ENCODE measurements at places on chromosomes 2 and 18.

DNA sequence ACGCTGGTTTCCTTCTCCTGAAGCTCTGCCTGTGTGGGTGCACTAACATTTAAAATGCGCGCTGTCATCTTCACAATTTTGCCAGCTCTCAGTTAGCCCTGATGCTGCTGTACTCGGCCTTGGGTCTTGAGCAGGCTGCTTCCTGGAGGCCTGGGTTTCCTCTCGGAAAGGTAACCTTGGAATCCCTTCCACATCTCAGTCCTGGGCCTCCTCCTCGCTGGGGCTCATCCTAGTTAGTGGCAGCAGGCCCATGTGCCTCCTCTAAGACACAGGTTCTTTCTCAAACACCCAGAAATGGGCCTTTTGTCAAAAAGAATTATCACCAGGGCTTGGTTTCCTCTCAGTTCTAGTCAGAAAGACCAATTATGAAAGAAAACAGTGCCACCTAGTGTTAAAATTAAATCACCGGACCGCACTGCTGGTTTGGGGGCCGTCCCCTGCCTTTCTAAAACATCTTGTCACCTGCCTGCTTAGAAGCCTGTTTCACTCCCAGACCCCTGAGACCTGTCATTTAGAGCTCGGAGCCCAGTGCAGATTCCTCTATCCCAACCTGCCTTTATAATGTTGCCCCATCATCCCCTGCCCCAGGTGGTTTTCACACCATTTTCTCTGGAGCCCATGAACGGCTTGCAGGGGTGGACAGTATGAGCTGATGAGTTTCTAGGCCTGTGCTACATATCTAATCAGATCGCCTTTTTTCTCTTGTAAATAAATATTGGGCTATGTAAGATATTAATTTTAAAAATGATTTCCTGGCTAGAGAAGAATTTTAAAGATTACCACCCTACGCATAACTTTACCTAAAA is 42.4 kb downstream of the HK2 start:
- DNase-seq: peak; percentile 21

DNA sequence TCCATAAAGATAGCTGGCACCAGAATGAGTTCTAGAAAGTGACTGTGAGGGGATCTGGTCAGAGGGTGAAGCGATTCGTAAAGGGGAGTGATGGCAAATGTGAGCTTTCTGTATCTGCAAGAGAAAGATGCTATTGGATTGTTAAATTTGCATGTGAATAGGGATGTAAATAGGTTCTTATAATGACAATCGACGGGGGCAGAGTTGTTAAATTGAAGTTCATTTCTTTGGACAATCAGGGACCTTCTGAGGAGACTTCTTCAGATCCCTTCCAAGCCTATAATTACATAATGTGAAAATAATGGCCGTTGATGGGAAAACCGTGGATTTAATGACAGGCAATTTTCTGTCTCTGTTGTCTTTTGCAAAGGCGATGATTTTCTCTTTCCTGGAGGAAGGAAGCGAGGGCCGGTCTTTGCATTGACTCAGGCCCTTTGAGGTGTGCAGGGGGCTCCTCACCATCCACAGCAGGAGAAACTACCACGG is 52.2 kb upstream of the TMEM18 start:
- no peak for DNase-seq

DNA sequence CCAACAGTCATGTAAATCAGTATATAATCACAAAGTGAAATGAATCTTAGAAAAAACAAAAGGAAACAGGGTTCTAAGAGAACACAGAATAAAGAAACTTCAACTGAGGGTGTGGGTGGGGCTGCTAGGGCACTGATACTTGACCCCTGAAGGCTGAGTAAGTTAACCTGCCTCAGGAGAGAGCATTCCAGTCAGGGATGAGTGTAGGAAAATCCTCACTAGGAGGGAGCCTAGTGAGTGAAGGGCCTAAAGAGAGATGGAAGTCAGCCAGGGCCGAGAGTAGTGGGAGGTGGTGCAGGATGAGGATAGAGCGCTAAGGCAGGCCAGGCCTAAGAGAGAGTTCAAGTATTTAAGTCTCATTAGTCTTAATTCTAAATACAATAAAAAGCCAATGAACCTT is 342.6 kb downstream of the SATB2 start:
- no peak for DNase-seq

GRCh38 chr2:45083175-45083574 is 73.9 kb upstream of the SIX2 start:
- no peak for DNase-seq

- no peak for DNase-seq
Measured at GRCh38 chr18:45254709-45255082, 360.6 kb upstream of the SLC14A2 start.

DNA sequence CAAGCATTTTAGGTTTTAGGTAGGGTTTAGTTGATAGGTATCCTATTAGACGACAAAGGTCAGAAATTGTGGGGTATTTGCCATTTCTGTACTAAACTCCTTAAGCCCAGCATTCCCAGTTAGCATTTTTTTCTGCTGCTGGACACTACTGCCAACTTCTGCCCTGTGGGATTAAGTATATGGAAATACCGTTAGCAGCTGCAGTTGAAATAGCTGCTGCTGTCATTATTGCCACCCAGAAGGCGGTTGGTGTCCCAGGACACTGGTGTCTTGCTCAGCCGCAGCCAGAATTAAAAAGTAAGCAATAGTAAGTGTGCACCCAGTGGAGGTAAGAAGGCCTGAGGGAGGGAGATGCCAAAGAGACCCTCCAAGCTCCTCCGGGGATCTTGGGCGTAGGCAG is 1.9 kb upstream of the UXS1 start:
- DNase-seq: no peak

- no peak for DNase-seq
Measured at GRCh38 chr18:48374423-48375149, 34.6 kb downstream of the ZBTB7C start.

GRCh38 chr2:95050385-95051300 is 25.1 kb downstream of the MAL start:
- DNase-seq: no peak

DNA sequence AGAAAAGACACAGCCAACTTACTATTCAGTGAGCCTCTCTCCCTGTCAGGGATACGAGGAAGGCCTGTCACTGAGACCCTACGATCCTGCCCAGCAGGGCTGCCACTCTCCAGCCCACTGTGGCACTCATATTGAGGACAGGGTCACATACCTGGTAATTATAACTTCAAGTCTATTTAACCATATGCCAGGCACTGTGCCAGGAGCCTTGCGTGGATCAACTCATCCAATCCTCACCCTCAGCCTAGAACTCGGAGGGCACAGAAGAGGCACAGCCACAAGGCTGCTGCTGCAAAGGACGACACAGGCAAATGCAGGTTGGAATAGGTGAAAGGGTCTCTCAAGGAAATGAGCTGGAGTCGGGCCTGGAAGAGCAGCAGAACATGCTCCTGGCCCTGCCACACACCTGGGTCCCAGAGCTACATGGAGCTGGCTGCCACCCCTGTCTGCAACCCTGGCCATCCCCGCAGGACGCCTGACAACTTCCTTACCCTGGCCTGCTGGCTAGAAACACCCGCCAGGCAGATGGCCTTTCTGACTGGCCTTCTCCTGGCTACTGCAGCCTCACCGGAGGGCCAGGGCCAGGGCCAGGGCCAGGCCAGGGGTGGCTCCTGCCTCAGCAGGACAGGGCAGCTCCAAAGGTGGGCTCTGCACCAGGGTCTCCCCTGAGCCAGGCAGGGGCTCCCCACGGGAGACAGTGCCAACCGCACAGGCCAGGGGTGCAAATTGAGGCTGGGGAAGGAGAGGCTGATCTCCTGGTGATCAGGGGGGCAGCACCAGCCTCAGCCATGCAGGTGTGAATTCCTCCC is 32.1 kb upstream of the SLC66A3 start:
- no peak for DNase-seq

GRCh38 chr2:190207930-190208329 is 111.7 kb downstream of the HIBCH start:
- DNase-seq: no peak

DNA sequence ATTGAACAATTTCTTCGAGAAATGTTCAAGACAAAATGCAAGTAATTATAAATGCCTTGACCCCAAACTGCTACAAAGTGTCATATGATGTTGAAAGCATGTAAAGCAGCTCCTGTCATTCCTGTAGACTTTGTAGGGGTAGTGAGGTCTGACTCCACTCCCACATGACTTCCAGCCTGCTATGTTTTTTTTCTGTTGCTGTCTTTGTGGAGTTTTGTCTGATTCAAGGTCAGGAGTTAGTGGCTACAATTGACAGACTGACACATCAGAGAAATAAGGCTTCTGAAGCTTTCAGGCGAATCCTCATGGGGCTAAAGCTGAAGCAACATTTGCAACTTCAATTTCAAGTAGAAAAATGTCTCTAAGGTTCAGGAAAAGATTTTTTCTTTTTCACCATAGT is 63.9 kb upstream of the CCDC195 start:
- no peak for DNase-seq

DNA sequence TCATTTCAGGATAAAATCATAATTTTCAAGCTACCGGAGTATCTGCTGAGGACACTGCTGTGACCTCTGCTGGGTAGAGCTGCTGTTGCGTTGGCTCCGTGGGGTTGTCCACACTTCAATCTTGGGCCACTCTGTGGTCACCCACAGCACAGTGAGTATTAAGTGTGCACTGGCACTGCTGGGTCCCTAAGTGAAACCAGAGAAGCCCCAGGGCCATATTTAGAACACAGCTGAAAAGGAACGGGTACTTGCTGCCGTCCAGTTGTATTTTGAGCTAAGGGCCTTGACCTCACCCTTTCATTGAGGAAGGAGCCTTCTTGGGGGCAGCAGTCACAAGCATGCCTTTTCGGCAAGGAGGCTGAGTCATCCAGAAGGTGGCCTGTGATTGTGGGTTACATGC is 10.1 kb downstream of the SLC9A4 start:
- DNase-seq: no peak

DNA sequence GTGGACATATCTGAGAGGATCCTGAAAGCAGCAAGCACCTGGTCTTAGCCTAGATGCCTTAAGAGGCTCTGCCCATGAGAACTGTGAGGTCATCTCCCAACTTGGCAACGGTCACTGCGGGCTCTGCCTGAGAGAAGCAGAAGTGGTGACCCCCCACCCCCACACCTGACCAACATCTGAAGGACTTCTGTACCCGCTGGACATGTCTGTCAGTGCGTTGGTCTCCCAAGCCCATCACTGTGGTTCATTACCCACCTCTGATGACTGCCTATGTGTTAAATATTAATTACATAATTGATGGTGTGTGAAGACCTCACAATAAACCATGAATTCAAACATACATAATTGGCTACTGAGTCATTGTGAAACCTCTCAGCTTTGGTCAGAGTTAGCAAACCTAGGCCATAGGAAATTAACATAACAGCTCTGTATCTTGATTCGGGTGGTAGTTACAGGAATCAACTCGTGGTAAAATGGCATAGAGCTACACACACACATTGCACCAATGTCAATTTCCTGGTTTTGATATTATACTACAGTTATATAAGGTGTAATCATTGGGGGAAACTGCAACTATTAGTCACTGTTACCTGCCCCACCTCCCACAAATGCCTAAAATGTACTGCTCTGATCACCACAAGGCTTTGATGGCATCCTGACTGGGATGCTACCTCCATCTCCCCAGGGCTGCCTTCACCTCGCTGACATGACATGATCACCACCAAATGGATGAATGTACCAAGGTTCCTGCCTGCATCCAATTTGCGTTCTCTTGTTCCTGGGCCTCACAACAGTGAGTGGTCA is 4.3 kb upstream of the GALNT1 start:
- no peak for DNase-seq

DNA sequence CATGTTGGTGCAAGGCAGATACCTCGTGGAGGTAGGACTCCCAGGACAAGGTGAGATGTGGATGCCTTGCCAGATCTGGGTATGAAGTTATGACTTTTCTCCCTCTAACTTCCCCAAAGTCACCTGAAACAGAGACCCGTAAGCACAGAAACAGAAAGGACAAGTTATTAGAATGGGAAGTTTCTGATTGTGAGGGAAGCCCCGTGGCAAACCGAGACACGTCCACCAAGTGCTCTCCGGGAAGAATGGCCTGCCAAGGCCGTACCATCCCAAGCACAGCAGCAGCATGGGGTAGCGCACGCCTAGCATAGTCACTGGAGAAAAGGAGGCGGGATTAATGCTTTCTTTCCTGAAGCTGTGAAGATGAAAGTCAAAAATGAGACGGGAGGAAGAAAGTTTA is 110.6 kb downstream of the ZNF532 start:
- DNase-seq: no peak

GRCh38 chr18:44791520-44791919 is 110.8 kb downstream of the SETBP1 start:
- no peak for DNase-seq

DNA sequence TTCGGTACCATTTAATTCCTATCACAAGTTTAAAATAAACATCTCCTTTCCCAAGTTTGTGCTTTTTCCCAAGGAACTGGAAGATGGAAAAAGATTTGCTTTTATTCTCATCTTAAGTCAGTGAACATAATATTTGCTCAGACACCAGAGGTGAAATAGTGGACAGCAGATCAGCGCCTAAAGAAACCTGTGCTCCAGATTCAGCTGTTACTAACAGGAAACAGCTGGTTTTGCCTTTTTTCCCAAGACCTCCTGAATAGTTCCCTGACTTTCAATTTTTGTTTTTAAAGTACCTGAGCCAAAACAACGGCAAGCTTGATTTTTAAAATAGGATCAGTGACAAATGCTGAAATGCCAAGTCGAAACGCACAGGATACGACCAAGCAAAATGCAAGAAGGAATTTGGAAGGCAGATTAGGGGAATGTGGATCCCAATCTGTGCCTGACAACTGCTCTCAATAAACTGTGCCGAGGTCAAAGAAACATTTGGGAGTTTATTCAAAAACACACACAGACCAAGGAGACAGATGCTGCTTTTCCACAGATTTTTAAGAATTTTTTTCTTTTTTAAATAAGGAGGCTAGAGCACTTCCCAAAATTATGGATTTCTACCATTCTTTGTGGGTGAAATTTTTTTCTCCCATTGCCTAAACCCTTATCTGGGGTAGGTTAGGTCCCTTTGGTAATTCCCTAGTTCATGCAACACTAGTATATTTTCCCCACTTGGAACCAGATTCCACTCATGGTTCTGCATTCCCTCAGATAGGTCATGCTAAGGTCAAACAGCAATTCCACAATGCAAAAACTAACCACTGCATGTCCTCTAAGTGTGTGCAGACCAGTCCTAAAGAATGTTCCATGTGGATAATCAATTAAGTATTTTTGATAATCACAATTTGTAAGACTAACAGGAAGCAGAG is 121.5 kb upstream of the PDE1A start:
- DNase-seq: no peak

- DNase-seq: no peak
Measured at GRCh38 chr2:201697899-201698298, 545 bp downstream of the MPP4 start.

- DNase-seq: no peak
Measured at GRCh38 chr2:239549711-239550255, 149.0 kb upstream of the HDAC4 start.

- DNase-seq: no peak
Measured at GRCh38 chr2:130377491-130377890, 21.6 kb downstream of the PTPN18 start.

- no peak for DNase-seq
Measured at GRCh38 chr2:18237298-18237697, 323.2 kb downstream of the RDH14 start.

Data from stimulated activated CD4-positive, alpha-beta T cell treated with anti-CD3 and anti-CD28 coated beads, Interleukin-4, amount 100 ng/mL, for 4 hours (primary cell).